ENCODE measurements at places on chromosomes 16 and 17.

GRCh38 chr16:49439676-49440075 is 66.1 kb downstream of the C16orf78 start:
- DNase-seq, result no peak

GRCh38 chr16:9212621-9213020 is 121.2 kb downstream of the HAPSTR1 start:
- no peak for DNase-seq

GRCh38 chr16:15790458-15790857 is 66.4 kb downstream of the MYH11 start:
- DNase-seq, result no peak

DNA sequence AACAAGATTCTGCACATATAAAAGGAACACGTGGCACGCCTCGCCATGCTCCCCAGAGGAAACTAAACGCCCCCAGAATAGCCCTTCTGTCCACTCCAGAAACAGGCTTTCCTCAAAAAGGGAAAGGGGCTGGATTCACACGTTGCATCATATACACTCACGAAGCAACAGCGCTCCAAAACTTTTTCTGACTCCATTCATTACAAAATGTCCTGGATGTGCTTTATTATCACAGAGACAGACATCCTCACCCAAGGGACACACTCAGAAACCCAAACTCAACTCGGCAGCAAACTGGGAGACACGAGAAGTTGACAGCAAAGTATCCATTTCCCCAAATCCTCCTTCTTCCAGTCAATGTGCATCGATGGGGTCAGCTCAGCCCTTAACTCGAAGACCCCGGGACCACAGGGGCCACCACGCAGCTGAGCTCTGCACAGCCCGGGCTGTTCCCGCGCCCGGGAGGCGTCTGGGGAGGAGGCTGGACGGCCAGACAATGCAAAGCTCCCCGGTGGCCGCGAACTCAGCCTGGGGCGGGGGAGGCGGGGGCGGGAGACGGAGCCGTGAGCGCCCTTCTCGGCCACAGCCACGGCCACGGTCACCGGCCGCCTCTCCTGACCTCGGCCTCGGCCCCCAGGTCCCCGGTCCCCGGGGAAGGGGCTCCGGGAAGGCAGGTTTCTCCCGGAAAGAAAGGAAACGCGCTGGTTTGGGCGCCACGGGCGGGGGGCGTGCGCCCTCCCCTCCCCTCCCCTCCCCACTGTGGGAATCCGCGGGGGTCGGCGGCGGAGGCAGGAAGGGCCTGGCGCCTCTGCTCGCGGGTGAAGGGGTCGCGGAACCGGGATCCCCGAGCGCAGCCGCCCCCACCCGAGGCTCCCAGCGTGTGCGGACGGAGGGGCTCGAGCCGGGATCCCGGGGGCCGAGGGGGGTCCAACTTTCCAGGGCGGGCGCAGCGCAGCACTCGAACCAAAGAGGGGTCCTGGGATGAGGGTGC is 1.2 kb downstream of the NXN start:
- DNase-seq, result no peak

GRCh38 chr17:77528516-77529327 is 388.0 kb downstream of the SEC14L1 start:
- DNase-seq, result peak; percentile 54

DNA sequence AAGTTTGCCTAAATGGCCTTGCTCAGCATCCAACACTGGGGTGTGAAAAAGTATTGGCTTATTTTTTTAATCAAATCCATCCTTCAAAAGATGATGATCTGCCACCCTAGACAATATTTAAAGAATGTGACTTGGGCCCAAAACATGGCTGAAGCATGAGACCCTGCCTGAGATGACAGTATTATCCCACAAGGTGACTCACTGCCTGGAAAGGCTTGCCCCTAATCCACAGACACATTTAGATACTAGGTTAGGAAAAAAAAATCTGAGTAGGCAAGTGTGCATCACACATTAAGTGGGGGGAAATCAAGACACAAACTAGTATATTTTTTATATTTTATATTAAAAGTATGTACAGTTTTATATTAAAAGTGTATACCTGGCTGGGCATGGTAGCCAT is 38.4 kb downstream of the TOM1L2 start:
- no peak for DNase-seq

DNA sequence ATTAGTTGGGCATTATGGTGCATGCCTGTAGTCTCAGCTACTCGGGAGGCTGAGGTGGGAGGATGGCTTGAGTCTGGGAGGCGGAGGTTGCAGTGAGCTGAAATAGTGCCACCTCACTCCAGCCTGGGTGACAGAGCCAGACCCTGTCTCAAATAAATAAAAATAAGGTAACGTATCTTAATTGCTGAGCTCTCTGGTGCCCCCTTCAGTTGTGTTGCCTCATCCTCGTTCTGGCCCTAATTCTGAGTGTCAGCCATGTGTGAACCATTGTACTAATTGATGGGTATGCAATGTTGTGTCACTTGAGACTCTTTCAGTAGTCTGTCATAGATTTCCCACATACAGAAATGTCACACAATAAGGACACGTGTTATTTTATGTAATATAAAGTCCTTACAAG is 363.1 kb upstream of the RBFOX1 start:
- no peak for DNase-seq

DNA sequence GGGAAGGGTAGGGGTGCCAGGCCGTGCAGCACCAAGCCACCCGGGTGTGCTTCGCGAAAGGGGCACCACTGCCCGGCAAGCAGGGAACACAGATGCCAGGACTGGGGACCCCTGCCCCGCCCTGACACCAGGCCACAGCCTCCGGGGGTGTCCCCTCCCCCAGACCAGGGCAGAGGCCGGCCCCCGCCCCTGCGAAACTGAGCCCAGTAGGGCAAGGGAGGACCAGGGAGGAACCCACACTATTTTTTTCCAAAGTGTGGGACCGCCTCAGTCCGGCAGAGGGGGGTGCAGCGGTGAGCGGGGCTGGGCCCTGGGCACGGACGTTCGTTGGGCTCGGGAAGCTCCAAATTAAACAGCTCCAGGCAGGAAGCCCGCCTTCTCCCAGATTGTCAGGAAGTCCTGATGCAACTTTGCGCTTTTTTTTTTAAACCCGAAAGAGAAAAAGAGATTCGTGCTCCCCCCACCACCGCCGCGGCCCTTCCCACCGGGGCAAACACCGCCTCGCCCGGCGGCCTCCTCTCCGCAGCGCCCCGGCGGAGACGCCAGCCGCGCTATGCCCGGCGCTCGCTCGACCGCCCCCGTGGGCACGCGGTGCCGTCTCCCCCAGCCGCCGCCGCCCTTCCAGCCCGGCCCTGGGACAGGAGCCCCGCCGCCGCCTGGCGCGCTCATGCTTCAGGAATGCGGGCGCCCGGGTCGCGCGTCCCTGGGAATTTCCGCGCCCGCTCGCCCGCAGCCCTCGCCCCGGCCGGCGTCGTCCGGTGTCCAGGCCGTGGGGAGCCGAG is 755 bp downstream of the PIEZO1 start:
- DNase-seq, result no peak

DNA sequence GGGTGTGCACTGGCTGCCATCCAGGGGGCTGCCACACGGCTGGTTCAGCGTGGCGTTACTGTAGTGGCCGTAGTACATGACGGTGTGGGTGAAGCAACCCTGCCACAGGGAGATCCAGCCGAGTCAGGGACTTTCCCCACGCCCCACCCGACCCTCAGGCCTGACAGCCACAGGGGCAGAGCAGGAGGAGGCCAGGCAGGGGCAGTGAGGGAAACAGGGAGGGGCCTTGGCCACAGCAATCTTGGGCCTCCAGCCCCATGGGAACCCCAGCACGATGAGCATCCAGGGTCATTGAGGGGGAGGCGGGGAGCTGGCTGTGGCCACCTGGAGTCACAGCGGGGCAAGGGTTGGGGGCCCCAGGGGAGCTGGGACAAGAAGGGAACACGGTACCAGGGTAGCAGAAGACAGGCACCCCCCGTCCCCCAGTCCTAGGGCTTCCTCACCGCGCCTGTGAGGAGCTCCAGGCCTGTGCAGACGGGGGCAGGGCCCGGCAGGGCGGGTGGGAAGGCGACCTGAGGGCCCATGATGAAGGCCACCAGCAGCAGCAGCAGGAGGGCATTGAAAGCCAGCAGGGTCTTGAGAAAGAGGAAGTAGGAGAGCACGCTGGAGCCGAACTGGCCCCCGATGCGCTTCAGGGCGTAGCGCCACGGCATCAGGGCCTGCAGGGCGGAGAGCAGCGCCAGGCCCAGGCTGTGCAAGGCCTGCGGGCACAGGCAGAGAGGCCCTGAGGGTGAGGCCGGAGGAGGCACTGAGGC is 4.3 kb downstream of the TMC6 start:
- DNase-seq, result no peak

- no peak for DNase-seq
Measured at GRCh38 chr16:85306071-85306792, 194.0 kb upstream of the CIBAR2 start.

DNA sequence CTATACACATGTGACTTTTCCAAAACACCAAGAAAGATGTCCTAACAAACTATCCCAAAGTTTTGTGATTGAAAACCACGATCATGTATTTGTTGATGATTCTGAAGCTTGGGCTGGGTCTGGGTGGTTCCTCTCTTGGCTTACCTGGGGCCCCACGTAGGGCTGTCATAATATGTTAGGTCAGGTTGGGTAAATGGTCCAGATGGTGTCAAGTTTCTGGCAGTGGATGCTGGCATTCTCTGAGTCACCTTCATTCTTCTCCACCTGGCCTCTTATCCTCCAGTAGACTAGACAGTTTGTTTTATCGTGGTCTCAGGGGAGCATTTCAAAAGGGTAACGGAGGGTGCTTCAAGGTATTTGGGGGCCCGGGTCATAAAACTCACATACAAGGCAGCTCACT is 39.4 kb downstream of the SYCE1L start:
- DNase-seq, result peak; percentile 32

Measured in NCI-H1092 treated with DMSO at 0.1 percent for 48 hours (cell line).